8988T (cell line): ENCODE measurements at places on chromosomes 12 and 14.

DNA sequence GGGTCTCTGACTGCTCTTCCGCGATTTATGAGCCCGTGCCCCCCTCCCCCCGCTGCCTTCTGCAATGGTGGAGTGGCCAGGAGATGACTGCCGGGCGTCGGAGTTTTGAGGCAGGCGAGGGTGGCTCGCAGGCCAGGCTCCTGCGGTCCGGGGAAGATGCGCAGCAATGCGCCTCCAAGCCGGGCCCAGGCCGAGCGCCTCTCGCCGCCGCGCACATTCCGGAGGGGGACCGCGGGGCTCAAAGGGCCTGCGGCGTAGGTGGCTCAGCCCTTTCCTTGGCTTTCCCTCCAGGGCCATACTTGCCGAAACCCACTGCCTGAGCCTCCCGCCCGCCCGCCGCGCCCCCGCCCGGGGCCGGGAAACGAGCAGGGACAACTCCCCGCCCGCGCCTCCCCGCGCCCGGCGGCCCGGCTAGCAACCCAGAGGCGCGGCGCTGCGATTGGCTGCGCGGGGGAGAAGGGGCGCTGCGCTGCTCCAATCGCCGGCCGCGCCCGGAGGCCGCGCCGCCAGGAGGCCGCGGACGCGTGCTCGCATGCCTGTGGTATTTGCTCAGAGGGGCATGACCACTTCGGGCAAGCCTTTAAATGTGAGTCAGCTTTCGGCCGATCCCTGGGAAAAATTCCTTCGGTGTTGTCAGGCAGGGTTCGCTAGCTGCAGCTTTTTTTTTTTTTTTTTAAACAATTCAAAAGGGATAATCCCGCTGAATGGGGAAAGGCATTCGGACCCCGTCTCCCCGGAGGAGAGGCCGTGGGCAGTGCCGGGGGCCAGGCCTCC, 157.9 kb upstream of the PARP11 start:
- DNase-seq, result peak; percentile 92

DNA sequence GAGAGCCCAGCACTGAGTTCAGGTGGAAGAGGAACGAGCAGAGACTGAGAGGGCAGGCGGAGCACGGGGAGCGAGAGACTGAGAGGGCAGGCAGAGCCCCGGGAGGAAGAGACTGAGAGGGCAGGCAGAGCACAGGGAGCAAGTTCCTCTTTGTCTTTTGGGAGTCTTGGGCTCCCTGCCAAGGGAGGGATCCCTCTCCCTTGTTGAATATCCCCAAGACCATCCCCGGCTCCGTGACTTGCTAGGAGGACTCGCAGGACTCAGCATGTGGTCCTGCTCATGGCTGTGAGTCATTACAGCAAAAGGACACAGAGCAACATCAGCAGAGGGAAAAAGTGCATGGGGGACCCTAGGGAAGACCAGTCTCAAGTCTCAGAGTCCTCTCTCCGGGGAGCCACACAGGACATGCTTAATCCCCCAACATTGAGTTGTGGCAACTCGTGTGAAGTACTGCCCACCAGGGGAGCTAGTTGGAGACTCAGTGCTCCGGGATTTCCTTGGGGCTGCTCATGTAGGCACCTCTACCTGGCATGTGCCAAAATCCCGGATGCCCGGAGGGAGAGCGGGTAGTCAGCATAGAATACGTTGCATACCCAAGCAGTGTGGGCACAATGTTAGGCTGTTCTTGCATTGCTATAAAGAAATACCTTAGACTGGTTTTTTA, 81.0 kb downstream of the CCDC92 start:
- no peak for DNase-seq

GRCh38 chr14:76146976-76147375, 4.7 kb upstream of the GPATCH2L start:
- no peak for DNase-seq

DNA sequence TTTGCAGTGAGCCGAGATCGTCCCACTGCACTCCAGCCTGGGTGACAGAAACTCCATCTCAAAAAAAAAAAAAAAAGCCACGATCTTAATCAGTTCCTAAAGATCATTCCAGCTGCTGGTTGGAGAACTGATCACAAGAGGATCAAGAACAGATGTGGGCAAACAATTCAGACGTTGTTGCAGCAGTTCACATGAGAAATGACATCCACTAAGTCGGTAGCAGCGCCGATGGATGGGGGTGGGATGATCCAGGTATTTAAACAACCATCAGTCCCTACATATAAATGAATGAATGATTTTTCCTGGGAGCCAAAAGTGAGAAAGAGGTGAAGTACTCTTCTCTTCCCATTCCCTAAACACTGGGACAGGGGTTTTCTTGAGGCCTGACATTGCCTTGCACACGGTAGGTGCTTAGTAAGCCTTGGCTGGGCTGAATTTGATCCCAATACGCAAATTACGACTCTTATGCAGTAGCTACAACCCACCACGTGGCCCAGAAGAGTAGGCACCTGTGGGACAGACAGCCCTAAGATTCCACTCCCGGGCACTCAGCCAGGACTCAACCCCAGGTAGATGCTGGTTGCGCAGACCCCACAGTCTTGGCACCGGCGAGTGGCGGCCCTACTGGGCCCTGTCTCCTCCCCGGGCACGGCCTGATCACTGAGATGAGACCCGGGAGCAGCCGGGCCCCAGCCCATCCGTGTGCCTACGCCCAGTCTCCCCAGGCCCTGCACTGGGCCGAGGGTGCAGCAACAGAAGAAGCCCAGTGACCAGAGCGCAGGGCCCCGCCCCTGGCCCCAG, 565 bp downstream of the SPRYD3 start:
- no peak for DNase-seq

DNA sequence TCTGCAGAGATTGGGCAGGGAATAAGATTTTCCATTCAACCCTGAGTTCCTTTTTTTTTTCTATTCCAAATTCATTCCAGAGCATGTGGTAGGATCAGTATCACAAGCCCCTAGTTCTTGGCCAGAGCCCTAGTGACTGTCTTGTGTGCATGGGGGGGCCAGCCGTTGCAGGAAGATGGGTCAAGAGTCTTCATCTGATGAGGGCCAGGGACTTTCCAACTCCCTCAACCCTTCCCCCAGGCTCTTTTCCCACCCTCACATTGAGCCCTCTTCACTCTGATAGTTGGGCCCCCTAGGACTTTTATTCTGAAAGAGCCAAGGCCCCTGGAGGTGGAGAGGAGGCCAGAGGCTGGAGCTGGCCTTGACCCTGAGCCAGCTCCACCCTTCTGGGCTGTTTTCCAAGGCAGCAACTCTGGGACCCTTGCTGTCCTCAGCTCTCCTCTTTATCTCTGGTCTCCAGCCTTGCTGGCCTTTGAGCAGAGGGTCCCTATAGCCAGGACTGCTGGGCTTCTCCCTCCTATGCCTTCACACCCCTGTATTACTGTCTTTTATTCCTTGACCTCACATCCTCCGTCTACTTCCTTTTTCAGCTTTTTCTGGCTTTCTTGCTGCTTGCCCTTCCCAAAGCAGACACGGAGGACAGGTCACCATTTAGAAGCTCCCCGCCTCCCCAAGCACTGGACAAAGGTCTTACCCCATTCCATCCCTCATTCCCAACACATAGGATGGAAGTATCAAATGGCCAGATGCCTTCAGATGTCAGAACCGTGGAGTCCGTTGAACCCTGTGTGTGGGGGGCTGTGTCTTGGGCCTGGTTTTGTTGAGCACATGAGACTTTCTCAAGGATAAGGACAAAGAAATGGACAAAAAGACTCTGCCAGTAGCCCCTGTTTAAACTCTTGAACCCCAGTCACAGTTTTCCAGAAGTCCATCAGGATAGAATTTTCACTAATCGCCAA, 5.6 kb downstream of the RBP5 start:
- no peak for DNase-seq

GRCh38 chr14:82387699-82388098, 854.0 kb upstream of the SEL1L start:
- DNase-seq, result no peak

- DNase-seq, result no peak
Observed at GRCh38 chr12:110501399-110501751, 536 bp downstream of the VPS29 start.

DNA sequence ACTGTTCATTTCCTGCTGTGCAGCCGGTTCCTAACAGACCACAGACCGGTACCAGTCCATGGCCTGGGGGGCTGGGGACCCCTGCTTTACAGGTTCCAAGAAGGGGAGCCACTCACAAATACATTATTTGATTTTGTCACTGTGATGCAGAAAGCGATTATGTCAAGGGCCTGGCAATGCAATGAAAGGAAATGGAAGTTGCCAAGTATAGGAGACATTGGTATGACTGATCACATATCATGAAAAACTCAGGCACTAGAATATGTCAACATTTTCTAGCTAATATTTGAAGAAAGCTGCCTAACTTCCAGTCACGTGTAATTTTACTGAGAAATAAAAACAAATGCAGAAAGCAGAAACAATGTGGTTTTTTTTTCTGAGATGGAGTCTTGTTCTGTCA, 68.9 kb upstream of the USP44 start:
- no peak for DNase-seq

- DNase-seq, result no peak
Observed at GRCh38 chr14:90726656-90727055, 89.6 kb downstream of the TTC7B start.

DNA sequence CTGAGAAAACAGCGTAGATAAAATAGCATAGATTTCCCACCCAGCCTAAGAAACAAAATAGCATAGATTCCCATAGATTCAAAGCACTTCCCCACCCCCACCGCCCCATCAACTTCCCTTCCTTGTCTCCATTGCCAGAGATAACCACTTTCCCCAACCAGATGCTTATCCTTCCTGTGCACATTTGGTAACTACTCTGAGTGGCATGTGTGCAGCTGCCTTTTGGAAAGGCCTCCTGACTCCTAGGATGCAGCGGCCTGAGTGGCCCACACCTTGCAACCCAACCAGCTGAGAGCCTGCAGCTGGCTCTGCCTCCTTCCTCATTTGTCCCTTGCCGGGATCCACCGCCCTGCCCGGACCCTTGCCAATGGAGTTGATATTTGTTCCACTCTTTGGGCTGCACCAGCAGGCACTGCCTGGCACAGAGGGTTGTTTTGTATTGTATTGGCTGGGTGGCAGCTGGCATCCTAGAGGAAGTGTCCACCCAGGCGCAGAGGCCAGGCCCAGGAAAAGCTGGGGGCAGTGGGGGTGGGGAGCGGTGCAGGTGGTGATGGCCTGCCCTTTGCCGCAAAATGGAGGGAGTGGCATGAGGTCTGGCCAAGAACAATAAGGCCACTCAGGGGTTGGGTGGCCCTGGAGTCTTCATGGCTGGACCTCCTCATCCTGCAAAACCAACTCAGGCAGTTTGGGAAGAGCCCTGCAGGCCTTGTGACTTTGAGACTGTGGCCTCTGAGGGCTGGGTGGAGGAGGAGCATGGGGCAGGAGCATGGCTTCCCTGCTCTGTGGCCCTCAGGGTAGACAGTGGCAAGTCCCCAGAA, 4.9 kb downstream of the SLC48A1 start:
- no peak for DNase-seq
